ENCODE measurements at places on chromosomes 16 and 17. TPM values are rescaled to one million over a fixed set of nuclear protein-coding genes. Genes with fewer than 3 reads are reported as not detected.

Gene EFCAB13
- 5.7 TPM for total RNA-seq

DNA sequence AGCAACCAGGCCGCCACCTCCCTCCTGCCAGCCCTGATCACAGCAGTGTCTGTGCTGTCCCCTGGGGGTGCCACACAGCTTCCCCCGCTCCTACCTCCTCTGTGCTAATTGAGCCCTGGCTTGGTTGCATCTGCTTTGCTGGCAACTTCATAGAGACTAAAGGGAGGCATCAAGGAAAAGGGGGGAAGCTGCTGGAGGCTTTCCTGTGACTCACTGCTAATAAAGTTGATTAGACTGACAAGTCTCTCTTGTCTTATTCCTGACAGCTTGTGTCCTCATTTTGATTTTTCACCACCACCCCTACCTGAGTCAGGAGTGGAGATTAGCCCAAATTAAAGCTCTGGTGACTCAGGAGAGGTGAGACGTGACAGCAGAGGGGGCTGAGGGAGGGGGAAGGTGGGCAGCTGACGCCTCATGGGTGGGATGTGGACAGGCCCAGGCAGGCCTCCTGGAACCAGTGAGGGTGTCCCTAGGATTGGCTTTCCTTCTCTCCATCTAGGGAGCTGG is 310.0 kb downstream of the CBLN1 start:
- no peak for DNase-seq

DNA sequence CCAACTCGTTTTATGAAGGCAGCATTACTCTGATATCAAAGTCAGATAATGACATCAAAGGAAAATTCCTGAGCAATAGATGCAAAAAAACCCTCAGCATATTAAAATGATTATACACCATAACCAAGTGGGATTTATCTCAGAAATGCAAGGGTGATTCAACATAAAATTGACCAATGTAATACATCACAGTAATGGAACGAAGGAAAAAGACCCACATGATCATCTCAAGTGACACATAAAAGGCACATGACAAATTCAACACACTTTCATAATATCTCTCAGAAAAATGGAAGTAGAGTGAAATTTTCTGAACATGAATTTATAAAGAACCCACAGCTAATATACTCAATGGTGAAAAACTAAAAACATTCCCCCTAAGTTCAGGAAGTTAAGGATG is 118.8 kb downstream of the ITFG1 start:
- no peak for DNase-seq

DNA sequence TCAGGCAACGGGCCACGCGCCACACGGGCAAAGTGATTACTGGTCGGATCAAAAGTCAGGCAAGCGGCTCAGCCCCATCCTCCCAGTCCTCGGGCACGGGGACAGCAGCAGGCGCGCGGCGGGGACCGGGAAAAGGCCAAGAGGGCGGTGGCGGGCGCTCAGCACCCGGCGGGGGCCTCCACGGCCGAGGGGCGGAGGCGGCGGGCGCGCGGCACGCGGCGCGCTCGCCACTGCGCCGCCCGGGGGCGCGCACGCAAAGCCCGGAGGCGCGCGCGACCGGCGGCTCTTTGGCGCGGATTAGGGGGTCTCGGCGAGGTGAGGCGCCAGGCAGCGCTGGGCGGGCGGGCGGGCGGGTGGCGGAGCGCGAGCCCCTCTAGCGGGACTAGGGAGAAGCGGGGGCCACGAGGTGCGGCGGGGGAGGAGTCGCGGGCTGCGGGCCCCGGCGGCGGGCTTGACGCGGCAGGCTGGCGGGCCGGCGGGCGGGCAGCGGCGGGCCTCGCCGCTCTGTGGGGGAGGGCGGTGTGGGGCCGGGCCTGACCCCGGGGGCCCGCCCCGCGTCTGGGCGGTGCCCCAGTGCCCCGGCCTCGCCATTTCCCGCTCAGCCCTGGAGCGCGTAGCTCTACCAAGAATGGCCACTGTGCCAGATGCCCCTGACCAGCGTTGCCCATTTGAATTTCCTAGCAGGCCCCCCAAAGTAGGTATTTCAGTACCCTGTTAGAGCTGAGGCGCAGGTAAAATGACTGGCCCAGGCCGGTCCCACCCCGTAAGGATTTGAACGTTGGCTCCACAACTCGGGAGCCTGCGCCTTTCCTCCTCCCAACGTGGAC is at the start of the genes ACACA and TADA2A:
Gene ACACA (minus strand): TSS at position 202 of the 827 bp plus-strand sequence. CDS start 537 bp downstream, outside the sequence.
Gene TADA2A (plus strand): TSS at position 252 of the 827 bp plus-strand sequence. CDS start 4,480 bp downstream, outside the sequence.
- peak; percentile 86 for DNase-seq

Gene VWA3A
- not detected for total RNA-seq
